Activated CD8-positive, alpha-beta memory T cell treated with anti-CD3 and anti-CD28 coated beads, Interleukin-2, amount 50 U/mL, for 4 hours (primary cell): ENCODE measurements at places on chromosomes 4 and X.

DNA sequence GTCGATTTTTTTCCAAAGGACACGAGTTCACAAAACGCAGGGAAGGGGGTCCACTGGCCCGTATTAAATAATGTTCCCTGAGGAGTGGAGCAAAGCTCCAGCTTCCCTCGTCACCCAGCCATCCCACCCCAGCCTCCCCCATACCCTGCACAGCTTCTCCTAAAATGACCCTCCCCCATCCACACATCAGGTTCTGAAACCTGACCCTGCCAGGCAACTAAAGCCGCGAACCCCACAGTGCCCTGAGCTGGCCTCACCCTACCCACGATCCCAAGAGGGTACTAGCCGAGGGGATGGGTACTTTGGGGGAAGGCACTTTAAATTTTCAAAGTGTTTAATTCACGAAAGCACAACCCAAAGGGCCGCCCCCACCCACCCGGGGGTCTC is 634 bp downstream of the APOO start:
- no peak for DNase-seq

DNA sequence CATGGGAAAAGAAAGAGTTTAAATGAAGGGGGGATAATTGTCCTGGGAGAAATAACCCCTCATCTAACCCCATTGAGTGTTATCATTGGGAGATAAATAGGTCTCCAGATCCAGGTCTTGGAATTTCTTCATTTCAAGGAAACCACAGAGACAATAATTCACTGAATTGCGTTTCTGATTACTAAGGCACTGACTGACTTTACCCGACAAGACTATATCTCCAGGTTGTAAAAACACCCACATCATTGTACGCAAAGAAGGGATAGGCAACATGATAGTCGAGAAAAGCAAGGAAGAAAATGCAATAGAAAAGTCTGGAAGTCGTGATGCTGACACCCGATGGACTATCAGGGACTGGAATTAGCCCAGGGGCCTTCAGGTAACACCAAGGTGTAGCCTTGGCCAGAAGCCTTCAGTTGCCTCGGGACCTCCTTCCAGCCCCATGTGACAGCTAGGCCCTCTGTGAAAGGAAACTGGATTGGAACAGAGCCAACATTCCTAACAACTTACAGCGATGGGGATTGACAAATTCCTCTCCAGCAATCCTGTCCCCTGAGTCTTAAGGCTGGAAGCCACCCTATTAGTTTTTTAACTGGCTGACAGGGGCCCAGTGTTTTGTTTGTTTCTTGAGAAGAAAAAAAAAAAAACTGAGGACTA is 46.5 kb upstream of the RAB9B start:
- no peak for DNase-seq

DNA sequence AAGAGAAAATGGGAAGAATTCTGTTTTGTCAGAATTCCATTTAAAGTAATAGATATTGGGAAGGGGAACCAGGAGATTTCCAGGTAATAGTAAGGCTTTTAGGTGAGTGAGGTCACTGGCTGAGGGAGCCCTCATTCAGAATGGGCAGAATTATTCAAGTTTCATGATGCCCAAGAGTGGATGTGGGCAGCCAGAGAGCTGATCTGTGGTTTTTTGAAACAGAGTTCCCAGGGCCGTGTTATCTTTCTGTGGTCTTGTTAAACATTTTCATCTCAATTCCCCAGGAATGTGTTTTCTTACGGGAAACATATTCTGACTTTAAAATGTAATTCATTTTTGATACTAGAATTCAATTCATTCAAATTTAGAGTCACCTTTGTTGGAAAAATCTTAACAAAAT is 182.0 kb upstream of the AADAT start:
- no peak for DNase-seq

DNA sequence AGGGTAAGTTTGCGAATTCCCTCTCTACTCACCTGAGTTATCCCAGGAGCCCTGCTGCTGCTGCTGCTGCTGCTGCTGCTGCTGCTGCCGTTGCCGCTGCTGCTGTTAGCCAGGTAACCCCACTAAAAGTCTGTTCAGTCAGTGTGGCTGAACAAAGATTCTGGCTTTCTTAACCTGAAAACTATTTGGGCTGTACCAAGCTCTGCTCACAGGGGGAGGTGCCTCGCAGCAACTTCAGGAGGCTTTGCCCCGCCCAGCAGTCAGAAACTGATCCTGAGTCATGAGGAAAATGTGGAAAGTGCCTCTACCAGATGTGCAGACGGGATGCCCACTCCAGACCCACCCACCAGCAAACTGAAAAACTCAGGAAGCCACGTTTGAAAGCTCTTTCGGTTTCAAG is at the start of gene CAPN6:
TSS of gene CAPN6 (minus strand) at position 145 of the 400 bp plus-strand sequence. CDS start 6,547 bp downstream, outside the sequence.
- DNase-seq = no peak

DNA sequence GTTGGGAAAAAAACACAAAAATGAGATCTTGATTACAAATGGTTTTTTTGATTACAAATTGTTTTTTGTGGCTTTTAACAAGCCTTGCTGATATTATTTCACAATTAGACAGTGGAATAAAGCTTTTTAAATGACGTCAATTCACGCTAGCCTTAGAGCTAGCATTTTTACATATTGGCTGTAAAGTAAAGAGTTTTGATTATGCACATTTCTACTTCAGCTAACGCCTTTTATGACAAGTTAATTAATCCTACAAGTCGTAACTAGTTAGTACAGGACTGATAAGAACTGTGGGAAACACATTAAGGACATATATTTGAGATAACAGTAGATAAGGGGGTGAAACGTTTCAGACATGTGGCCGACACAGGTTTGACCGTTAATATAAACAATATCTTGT is 95.7 kb upstream of the ATXN3L start:
- DNase-seq = no peak
